Spleen (tissue), 13 donors: ENCODE measurements at places on chromosomes 12 and 14. TPM values are rescaled to one million over a fixed set of nuclear protein-coding genes. Genes with fewer than 3 reads are reported as not detected.

DNA sequence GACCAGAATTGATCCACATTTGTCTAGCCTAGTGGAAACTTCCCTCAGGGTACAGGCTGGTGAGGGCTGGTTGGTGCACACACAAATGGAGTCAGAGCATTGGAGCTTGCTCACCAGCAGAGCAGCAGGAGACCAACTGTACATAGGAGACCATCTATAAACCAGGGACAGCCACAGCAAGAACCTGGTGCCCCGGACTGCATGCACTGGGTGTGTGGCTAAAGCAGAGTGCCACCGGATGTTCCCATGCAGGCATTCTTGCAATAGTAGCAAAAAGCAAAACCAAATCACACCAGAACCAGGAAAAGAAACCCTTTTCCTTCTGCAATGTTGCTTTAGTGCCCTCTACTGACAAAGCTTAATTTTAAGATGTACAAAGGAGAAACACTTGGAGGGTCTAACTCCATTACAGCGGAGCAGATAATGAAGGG, 136.4 kb downstream of the MDGA2 start:
- no peak for DNase-seq

DNA sequence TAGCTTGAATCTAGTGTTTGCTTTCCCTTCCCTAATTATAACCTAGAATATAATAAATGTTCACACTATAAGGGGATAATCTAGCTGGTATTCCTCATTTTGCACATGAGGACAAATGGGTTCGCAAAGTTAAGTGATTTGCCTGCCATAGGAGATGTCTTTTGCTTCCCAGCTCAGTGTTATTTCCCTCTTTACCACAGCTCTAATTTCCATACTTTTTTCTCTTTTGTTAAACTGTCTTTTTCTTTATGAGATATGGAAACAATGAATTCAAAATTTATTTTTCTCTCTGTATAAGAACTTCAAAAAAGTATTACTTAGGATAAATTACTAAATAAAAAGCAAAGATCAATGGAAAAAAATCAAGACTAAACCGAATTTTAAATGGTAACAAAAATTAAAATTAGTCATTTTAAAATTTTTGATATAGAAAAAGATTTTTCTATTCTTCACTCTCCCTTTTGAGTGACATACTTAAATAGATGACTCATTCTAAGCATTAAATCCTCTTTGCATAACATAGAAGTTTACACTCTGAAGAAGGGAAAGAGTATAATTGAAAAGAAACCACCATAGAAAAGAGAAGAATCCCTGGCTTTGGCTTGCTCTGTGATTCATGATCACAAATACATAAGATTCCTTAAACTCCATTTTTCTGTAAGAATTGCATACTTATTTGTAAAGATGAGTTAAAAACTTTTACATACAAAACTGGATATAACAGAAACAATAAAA, 97.3 kb downstream of the INSM2 start:
- no peak for DNase-seq

GRCh38 chr14:84024231-84024820, 1505.6 kb upstream of the FLRT2 start:
- DNase-seq: no peak

Gene HOXC5
- total RNA-seq: not detected

Gene COX14
- 64.5 TPM for total RNA-seq

- DNase-seq: peak; percentile 62
Observed at GRCh38 chr12:47835006-47835830, 15.5 kb upstream of the HDAC7 start.

- no peak for DNase-seq
Observed at GRCh38 chr14:103641161-103641560, 12.2 kb downstream of the KLC1 start.

DNA sequence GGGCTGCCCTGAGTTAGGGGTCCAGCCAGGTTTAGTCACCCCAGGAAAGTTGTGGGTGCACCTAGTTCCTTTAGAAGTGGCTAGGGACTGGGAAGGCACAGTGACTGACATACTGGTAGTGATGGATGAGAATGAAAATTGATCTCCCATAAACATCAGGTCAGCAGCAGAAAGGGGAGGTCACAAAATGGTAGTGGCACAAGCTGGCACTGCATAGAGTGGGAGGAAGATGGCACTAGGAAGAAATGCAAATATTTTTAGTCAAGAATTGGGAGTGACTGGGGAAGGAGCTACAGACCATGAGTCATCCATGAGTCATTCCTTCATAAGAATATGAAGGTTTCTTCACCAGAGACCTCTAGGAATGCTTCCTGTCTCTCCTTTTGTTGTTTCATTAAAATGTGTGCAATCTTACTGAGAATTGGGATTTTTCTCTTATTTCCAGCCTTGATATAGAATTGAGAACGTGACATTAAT, 198.3 kb upstream of the AMIGO2 start:
- no peak for DNase-seq

DNA sequence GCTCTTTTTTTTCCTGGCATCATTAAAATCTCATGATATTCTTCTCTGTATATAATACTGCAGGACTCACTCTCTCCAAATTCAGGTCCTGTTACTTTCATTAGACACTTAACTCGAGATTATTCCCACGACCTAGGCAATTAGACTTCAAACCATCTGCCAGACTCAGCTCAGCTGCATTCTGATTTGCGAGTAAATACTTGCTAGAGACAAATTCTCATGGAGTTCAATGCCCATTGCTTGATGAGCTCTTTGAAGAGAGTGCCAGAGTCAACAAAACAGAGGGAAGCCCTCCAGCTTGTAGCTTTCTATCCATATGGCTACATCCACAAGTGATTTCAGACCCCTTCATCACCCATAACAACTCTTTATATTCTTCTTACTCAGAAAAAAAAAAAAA, 88.3 kb downstream of the GTF2A1 start:
- no peak for DNase-seq

- DNase-seq: no peak
Observed at GRCh38 chr14:105427936-105428485, 8.4 kb downstream of the MTA1 start.

- no peak for DNase-seq
Observed at GRCh38 chr14:95183532-95184412, 26.4 kb upstream of the DICER1 start.

DNA sequence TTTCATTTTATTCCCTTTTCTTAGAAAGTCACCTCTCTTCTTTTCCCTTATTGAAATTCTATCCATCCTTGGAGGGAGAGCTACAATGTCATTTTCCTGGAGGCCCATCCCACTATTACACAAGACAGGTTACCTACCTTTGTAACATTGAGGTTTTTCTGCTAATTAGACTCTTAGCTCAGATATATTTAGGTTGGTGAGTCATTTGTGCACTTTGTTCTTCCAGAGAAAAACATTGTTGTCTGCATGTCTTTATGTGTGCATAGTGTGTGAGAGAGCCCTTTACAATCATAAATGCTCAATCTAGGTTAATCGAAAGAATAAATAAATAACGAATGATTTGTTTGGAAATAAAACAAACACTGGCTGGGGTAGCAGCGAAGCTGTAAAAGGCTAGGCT, 191.8 kb downstream of the DACT1 start:
- no peak for DNase-seq

GRCh38 chr12:38886064-38886463, 19.3 kb downstream of the CPNE8 start:
- no peak for DNase-seq

Gene TCL1B
- 2.0 TPM for total RNA-seq

Gene FAM186B
- total RNA-seq: 0.27 TPM

- DNase-seq: no peak
Observed at GRCh38 chr12:87015352-87015751, 759.2 kb upstream of the MGAT4C start.

Gene GPR162
- 3.3 TPM for total RNA-seq
